ENCODE measurements at places on chromosomes 11 and 22. TPM values are rescaled to one million over a fixed set of nuclear protein-coding genes. Genes with fewer than 3 reads are reported as not detected.
A peak's percentile ranks its signal among the peaks of the same experiment; 100 is the strongest.

- DNase-seq = no peak
Observed at GRCh38 chr11:62402226-62402959, 16.4 kb upstream of the SCGB1A1 start.

GRCh38 chr11:12017243-12017678 is 8.8 kb upstream of the DKK3 start:
- DNase-seq = peak; percentile 85

OR51I2 gene
- total RNA-seq = not detected

PATE2 gene
- total RNA-seq = not detected

GRIK4 gene
- 0.18 TPM for total RNA-seq

GRCh38 chr11:16966930-16967671 is 47.1 kb downstream of the PLEKHA7 start:
- DNase-seq = no peak

- DNase-seq = peak; percentile 85
Observed at GRCh38 chr11:75771646-75772410, 3.2 kb downstream of the DGAT2 start.

DNA sequence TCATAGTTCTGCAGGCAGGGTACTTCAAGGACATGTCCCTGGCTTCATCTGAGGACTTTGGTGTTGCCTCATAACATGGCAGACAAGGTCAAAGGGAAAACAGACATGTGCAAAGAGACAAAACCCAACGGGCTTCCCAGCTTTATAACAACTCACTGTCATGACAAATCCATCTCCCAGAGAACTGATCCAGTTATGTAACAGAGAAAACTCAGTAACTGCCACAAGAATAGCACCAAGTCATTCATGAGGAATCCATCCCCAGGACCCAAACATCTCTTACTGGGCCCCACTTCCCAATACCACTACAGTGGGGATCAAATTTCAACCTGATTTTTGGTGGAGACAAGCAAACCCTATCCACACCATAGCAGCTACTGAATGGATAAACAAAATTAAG is 13.0 kb downstream of the OR52N4 start:
- DNase-seq = no peak

DNA sequence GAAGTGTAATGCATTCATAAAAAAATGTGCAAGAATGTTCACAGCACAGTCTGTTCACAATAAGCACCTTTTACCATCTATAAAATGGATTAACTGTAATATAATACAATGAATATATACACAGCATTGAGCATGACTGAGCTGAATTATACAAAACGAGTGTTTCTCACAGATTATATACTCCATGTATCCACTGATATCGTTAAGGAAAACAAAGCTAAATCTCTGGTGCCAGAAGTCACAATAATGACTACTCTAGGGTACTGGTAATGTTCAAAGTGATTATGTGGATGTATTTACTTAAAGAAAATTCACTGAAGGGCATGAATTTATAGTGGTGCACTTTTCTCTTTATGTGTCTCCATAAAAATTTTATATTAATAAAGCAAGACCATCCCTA is 33.2 kb downstream of the ACAT1 start:
- DNase-seq = no peak

CBL gene
- total RNA-seq = 6.1 TPM

MRGPRF gene
- total RNA-seq = 6.3 TPM

DNA sequence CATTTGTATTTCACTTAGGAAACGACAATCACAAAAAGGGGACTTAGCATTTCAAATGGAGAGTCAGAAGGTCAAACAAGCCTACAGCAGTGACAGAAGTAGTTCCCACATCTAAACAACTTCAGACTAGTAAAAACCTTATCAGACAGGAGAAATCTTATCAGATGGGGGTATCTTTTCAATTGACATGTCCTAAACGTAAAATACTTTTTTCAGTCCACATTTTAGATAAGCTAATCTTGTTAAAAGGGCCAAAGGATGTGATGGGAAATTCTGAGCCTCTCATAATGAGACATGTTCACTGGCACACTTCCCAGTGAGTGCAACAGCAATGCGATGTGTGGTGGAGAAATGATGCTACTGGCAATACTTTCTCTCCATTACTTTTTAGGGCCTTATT is 2.4 kb downstream of the MAPK1 start:
- DNase-seq = peak; percentile 91

GRCh38 chr11:116043857-116044256 is 539.6 kb upstream of the CADM1 start:
- DNase-seq = no peak

- DNase-seq = no peak
Observed at GRCh38 chr22:23712256-23712655, 21.4 kb downstream of the RGL4 start.

DNA sequence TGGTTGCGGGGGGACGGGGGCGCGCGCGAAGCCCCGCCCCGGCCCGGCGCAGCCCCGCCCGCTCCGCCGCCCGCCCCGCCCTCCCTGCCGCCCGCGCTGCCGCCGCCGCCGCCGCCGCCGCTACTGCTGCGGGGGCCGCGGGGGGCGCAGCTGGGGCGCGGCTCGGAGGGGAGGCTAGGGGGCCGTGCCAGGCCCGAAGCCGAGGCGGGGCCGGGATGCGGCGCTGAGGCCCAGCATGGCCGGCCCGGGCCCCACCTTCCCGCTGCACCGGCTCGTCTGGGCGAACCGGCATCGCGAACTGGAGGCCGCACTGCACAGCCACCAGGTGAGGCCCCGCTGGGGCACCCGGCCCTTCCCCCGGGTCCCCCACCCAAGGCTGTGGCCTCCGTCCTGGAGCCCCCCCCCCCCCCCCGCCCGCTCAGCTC is at the start of gene ANKRD13D:
TSS of gene ANKRD13D (plus strand) at position 78 of the 425 bp plus-strand sequence. CDS start at position 236, 158 bp downstream.
- DNase-seq = no peak

DNA sequence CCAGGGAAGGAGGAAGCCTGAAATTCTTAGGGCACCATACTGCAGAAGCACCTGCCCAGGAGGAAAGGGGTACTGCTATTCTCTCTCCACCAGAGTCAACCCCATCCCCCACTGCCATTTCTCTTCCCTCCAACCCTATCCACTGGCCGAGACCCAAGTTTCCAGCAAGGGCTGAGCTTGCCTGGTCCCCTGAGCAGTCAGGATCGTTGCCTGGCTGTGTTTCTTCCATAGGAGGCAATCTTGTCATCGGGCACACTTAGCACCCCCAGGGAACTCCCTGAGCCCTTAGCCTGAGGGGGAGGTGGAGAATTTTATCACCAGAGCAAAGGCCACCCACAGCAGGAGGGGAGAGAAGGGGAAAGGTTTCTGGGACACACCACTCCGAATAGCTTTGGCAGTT is 115.8 kb upstream of the NECTIN1 start:
- no peak for DNase-seq

DNA sequence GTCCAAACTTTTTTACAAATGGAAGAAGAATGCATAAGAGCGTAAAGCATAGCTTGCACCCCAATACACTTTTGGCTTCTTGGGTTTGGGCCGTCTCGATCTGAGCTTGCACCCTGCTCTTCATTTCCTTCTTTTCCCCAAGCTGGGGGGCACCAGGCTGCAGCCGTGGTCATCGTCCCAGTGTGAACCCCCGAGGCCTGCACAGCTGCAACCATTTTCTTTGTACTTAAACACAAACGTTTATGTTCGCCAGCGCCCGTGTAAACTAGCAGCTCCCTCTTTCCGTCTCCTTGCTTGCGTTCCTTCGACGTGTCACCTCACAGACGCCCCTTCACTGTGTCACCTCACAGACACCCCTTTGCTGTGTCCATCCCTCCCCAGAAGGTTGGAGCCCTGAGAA is 10.1 kb downstream of the KRTAP5-5 start:
- DNase-seq = no peak

DNA sequence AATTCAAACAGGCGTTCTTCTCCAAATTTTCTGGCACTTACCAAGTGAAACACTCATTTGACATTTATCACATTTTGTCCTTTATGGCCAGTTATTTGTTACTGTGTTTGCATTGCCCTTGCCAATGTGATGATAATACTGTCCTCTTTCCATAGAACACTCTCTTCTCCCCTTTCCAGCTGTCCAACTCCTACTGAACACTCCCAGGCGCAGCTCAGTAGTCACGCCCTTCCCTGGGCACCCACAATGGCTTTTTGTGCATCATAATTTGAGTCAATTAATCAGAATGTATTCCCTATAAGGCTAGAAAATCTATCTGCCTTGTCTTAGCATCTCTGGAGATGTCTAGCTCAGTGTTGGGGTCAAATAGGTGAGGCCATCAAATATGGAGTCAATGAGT is 21.2 kb upstream of the B3GAT1 start:
- no peak for DNase-seq

GRCh38 chr22:26743149-26743548 is 85.8 kb downstream of the MIAT start:
- DNase-seq = no peak

C1QTNF6 gene
- 1.1 TPM for total RNA-seq

DNA sequence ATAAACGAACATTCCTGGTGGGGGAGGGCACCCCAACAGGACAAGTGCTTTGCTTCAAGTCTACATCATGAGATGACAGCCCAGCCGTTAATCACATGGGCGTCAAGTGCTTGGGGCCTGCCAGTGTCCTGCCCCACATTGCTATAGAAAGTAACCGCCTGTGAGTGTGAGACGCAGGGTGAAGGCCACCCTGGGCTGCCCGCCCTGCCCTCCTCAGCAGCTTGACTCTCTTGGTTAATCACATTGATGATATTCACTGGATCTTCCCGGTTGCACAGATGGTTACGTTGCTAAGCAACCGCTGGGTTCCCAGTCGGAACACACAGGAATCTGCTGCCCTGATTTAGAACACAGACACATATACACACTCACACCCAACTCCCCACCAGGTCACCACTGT is 79.3 kb downstream of the CTTN start:
- DNase-seq = no peak

MYO18B gene
- not detected for total RNA-seq
